ENCODE measurements at places on chromosomes 12 and 14. TPM values are rescaled to one million over a fixed set of nuclear protein-coding genes. Genes with fewer than 3 reads are reported as not detected.
A peak's percentile ranks its signal among the peaks of the same experiment; 100 is the strongest.

GRCh38 chr14:34104489-34105397 lies 153.9 kb upstream of the EGLN3 start:
- DNase-seq: no peak

DNA sequence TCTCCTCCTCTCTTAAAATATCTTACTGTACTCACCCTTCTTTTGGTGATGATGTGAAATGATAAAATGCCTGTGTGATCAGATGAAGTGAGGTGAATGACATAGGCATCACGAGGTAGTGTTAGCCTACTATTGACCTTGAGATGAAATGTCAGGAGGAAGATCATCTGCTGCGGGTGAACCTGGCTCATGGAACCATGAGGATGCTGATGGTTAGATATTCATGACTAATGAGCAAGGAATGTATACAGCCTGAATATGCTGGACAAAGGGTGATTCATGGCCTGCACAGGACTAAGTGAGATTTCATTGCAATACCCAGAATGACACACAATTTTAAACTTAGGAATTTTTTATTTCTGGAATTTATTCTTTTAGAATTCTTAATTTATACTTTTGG lies 89.6 kb downstream of the DAAM1 start:
- DNase-seq: no peak

GRCh38 chr14:65019944-65020566 lies 33.4 kb downstream of the FNTB start:
- peak; percentile 28 for DNase-seq

The FAM186B gene
- 0.70 TPM for total RNA-seq

The TAS2R46 gene
- not detected for total RNA-seq

DNA sequence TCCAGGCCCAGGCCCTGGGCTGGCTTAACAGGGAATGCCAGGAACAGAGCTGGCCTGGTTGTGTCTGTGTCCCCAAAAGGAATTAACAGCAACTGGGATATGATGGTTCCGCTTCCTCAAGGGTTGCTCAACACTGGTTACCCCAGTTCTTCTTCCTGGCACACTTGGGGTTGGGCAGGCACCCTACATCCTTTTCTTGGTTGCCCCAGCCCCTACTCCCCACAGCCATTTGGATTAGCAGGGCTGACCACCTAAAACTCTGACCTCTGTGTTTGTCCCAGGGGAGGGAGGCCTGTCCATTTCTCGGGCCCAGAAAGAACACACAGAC lies 30.8 kb downstream of the NCKAP5L start:
- DNase-seq: no peak

Data from heart left ventricle (tissue), 16 donors.